ENCODE measurements at places on chromosomes 16 and 17.

- no peak for DNase-seq
Measured at GRCh38 chr16:15415511-15415985, 18.8 kb upstream of the BMERB1 start.

GRCh38 chr17:38918916-38919315 is 6.5 kb upstream of the LASP1NB start:
- DNase-seq, result no peak

- no peak for DNase-seq
Measured at GRCh38 chr17:56157845-56158244, 4.6 kb downstream of the ANKFN1 start.

DNA sequence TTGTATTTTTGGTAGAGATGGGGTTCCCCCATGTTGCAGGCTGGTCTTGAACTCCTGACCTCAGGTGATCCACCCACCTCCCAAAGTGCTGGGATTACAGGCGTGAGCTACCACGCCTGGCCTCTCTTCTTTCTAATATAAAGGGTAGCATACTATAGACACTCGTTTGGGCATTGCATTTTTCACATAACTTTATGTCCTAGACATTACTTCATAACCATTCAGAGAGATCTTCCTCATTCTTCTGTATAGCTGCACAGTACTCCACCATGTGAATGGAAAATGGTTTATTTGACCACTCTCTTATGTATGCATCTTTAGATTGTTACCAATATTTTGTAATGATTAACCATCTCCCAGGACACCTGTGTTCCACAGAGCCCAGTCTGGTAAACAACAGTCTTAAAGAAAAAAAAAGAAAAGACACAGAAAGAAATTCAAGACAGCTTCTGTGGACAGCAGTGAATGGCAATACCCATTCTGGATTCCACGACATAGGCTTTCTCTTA is 42.1 kb downstream of the TK2 start:
- DNase-seq, result no peak

DNA sequence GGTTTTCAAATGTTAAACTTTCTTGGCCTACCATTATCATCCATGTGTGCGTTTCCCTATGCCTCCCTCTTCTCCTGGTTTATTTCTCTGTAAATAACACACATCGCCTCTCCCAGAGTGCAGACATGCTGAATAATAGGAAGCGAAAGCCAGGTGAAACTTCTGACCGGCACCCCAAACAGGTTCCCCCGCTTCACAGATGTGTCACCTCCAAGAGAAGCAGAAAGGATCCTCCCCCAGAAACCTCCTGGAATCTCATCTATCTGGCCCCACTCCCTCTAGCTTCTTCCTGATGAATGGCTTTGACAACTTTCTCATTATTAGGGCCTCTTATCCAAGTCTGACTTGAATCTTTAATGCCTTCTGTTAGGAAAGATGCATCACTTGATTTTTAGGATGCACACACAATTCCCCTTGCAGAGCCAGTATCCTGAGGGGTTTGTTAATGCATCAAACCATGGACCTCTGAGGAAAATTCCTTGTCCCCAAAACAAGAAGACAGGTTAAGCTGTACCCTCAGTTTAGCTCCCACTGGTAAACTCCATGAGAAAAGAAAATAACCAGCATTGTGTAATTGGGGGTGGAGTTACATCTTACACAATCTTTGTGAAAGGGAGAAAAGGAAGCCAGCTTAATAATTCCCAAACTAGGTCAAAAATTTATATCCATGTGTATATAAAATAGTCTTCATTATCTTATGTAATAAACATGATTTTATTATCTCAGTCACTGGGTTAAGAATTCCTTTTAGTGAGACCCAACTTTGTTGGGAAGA is 20.1 kb upstream of the HYDIN start:
- no peak for DNase-seq

DNA sequence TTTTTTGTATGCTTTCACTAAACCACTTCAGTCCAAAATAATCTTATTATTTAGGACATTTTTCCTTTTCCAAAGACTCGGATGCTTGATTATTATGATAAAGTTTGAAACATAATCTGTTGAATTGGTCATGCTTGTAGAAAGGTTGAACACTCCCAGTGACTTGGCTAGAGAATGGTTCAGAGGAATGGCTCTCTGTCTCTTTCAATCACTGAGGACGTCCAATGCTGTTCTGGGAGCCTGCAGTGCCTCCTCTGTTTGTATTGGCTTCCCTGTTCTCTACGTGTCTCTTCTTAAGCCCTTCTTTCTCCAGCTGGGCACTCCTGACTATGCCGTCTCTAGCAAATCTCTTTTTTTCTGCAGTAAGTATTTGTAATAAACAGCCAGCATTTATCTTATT is 369.0 kb upstream of the DYNLRB2 start:
- no peak for DNase-seq

- DNase-seq, result peak; percentile 31
Measured at GRCh38 chr17:18033442-18034099, 5.4 kb downstream of the ATPAF2 start.

DNA sequence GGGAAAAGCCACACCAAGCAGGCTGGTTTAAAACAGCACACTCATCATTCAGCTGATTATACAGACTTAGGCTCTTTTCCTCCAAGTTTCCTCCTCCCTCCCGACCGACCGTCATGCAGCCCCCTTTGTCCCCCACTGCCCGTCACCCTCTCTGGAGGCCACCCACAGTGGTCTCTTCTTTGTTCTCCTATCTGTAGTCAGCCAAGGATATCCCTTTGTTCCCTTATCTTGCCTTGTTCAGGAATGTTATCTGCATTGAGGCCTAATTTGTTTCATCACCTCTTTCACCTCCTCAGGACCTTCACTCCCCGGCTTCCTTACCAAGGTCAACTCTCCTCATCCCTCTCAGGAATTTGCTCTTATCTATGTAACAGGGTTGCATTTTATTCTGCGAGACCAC is 186.4 kb upstream of the CDH13 start:
- DNase-seq, result no peak

GRCh38 chr17:4789701-4789950 is 862 bp downstream of the GLTPD2 start:
- no peak for DNase-seq

GRCh38 chr17:59421722-59422121 is 90.3 kb downstream of the YPEL2 start:
- DNase-seq, result no peak

- DNase-seq, result no peak
Measured at GRCh38 chr16:66925322-66925840, at the start of gene RRAD. RRAD (minus strand) TSS chr16:66925535; CDS start chr16:66925179, 356 bp downstream.

- no peak for DNase-seq
Measured at GRCh38 chr16:65540901-65541300, 419.0 kb upstream of the CDH11 start.

GRCh38 chr17:41284043-41284442 is 8.5 kb downstream of the KRTAP9-7 start:
- DNase-seq, result no peak

DNA sequence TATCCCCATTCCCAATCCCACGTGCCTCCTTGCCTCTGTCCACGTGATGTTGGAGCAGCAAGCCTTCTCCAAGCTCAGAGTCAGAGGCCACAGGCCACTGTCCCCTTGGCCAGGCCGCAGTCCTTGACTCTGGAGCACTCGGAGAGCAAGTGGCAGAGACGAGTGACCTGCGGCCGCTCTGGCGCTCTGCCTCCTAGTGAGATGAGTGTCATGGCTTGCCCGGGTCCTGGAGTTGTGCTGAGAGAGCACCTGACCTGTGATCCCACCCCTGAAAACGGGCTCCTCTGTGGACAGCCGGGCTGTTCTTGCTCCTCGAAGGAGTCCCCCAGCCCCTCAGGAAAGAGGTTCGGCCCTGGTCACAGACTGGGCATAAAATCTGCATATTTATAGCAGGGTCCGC is 10.0 kb upstream of the FASN start:
- DNase-seq, result no peak

- no peak for DNase-seq
Measured at GRCh38 chr16:13005721-13006247, 104.4 kb downstream of the SHISA9 start.

DNA sequence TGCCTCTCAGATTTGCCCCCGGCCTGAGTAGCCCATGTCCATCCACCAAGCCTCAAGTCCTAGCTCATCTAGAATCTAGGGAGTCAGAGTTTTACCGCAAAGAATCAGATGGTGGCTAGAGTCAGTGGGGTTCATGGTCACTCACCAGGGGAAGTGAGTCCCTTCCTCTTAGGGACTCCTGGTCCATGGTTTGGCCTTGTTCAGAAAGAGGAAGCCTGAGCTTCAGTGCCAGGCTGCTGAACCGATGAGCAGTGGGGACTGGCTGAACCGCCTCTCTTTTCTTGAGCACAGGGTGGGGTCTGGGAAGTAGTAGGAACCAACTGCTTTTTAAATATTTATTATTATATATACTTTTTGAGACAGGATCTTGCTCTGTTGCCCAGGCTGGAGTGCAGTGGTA is 160.3 kb downstream of the NTN1 start:
- no peak for DNase-seq

- no peak for DNase-seq
Measured at GRCh38 chr17:39205112-39205526, 5.0 kb downstream of the RPL19 start.

DNA sequence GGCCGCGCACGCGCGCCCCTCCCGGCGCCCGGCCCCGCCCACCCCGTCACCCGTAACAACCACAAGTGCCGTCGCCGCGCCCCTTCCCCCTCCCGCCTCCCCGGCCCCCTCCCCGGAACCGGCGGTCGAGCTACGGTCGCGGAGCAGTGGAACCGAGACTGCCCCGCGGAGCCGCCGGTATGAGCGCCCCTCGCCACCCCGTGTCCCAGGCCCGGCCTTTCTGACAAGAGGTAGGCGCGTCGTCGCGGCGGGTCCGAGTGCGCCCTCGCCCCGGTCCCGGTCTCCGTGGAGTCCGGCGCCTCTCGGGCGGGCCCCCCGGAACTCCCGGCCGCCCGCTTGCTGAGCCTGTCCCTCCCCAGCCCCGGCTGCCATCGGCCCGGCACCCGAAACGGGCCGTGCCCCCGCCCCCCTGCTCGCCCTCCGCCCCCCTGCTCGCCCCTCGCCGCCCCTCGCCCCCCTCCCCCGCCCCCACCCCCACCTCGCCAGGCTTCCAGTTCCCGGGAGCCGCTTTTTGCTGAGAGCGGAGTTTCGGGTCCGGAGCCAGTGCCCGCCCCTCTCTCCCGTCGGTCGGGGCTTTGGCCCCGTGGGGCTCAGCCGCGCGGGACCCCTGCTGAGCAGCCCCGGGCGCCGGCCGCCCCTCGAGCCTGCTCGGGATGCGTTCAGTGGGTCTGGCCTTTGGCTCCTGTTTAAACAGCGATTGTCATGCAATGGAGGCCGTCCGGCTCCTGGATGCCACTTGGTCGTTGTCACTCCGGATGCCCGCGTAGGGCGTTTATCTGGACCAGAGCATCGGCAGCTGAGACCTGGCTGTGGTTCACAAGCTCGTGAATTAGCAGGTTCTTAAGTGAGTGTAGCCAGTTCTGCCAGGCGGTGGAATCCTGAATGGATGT is at the start of gene SEC14L1:
Gene SEC14L1, plus strand, starts transcription at position 92 of the 890 bp plus-strand sequence. CDS start 2,628 bp downstream, outside the sequence.
- DNase-seq, result peak; percentile 10

- no peak for DNase-seq
Measured at GRCh38 chr16:11464241-11464640, 119.0 kb downstream of the RMI2 start.

GRCh38 chr17:40471846-40472732 is 28.8 kb downstream of the IGFBP4 start:
- DNase-seq, result no peak

DNA sequence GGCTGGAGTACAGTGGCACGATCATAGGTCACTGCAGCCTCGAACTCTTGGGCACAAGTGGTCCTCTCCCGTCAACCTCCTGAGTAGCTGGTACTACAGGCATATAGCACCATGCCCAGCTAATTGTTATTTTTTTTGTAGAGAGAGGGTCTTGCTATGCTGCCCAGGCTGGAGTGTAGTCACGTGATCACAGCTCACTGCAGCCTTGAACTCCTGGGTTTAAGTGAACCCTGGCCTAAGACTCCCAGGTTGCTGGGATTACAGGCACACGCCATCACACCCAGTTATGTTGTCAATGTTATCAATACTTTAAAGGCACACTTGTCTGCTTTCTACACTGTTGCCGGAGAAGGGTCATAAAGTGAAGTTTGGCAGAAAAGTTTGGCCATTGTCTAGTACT is 22.0 kb upstream of the LASP1NB start:
- DNase-seq, result no peak

DNA sequence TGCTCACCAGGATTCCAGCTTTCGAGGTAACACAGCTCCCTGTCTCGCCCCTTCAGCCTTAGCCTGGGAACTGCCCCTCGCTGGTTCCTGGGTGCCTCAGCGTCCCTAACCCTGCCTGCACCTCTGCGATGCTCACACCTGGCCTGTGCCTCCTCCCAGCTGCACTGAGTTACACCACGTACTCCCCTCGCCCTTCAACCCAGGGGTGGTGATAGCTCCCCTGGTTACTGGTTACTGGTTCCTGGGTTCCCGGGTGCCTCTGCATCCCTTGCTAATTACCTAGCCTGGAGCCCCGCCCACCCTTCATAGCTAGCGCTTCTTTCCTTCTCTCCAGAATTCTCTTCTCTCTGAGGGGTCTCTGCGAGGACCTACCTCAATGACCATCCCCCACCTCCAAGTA is 65.3 kb upstream of the PLCG2 start:
- DNase-seq, result no peak

DNA sequence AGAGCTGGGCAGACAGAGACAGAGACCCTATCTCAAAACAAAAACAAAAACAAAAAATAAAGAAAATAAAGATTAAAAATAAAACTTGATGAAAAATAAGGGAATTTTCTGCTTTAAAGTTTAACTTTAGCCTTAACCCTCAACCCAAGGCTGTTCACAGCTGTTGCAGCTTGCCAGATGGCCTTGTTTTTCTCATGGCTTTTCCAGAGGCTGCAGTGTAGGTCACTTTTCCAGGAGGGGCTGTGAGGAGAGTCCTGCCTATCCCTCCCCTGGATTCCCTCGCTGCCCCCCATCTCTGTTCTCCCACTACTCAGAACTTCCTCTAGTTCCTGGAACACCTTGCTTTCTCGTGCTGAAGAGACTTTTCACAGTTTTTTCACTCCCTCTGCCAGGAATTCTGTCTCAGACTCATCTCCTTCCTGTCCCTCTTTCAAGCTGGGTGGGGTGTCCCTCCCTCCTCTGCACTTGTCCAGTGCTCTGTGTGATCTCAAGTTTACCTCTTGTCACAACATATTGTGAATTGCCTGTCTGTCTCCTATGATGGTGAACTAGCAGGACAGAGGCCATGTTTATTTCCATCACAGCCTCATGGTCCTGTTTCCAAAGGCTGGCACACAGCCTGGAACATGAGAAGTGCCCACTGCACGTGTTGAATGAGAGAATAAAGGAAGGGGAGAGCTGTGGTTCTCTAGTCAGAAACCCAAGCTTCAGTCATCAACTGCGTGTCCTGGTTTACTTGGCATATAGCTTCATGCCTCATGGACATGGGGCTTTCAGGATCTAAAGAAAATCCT is 69.9 kb upstream of the MSI2 start:
- no peak for DNase-seq

DNA sequence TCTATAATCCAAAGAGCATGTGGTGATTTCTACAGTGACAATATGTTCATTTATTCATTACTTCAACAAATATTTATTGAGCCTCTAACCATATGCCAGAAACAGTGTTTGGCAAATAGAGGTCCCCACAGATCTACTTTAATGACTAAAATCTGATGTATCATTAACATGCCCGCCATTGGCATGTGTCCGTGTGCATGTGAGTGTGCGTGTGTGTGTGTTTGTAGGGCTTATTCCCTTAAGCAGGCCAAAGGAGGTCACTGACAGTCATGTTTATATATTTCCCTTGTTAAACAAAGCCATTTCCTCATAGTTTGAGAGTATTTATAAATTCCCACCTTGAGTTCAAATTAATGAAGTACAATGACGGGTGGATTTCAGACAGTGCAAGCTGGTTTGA is 174.4 kb upstream of the IRX6 start:
- no peak for DNase-seq

Data from activated CD4-positive, alpha-beta T cell treated with anti-CD3 and anti-CD28 coated beads, Interleukin-2, amount 50 U/mL, for 4 hours (primary cell).